ENCODE measurements at places on chromosomes 6 and 20.
A peak's percentile ranks its signal among the peaks of the same experiment; 100 is the strongest.

DNA sequence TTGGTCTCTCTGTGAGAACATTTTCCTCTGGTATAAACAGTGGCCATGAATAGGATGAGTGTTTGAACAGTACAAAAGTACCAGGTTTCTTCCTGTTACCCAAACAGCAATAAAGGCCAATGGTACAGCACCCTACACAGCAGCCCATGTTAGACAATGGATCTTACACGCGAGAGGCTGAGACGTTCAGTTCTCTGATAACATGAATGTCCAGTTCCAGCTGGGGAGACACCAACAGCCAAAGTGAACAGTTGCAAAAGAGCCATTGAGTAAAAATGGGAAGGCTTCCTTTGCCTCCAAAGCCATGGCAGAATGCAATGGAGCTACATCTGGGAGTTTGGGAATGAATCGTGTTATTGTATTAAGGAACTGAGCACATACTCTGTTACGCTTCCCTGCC lies 246.8 kb upstream of the SGK1 start:
- DNase-seq, result no peak
- no peaks in the 10 kb centered on the region for H3K27me3 ChIP-seq
- H3K36me3 ChIP-seq, result no peaks in the 10 kb centered on the region
- peaks cover 2% of the 10 kb centered on the region for H3K4me1 ChIP-seq
- no peak overlapping the region for H3K27ac ChIP-seq

DNA sequence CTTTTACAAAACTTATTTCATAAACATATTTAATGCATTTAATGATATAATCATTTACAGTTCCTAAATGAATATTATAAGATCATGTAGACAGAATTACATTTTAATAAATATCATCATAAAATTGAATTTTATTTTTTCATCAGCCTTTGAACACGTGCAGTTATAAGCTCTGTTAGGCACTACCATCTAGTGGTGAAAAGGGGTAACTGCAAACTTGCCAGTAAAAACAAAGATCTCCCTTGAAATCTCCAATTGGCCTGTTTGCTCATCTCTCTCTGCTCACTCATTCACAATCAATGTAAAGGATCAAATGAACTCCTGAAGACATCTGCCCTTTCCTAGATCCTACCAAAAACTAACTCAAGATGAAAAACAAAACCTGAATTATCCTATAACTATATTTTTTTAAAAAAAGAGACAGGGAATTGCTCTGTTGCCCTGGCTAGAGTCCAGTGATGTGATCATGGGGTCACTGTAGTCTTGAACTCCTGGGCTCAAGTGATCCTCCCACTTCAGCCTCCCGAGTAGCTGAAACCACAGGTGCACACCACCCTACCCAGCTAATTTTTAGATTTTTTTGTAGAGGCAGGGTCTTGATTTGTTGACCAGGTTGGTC lies 31.7 kb downstream of the SAMHD1 start:
- no peak overlapping the region for H3K27ac ChIP-seq
- H3K27me3 ChIP-seq, result no peaks in the 10 kb centered on the region
- H3K4me1 ChIP-seq, result no peaks in the 10 kb centered on the region
- no peak overlapping the region for H3K4me3 ChIP-seq

DNA sequence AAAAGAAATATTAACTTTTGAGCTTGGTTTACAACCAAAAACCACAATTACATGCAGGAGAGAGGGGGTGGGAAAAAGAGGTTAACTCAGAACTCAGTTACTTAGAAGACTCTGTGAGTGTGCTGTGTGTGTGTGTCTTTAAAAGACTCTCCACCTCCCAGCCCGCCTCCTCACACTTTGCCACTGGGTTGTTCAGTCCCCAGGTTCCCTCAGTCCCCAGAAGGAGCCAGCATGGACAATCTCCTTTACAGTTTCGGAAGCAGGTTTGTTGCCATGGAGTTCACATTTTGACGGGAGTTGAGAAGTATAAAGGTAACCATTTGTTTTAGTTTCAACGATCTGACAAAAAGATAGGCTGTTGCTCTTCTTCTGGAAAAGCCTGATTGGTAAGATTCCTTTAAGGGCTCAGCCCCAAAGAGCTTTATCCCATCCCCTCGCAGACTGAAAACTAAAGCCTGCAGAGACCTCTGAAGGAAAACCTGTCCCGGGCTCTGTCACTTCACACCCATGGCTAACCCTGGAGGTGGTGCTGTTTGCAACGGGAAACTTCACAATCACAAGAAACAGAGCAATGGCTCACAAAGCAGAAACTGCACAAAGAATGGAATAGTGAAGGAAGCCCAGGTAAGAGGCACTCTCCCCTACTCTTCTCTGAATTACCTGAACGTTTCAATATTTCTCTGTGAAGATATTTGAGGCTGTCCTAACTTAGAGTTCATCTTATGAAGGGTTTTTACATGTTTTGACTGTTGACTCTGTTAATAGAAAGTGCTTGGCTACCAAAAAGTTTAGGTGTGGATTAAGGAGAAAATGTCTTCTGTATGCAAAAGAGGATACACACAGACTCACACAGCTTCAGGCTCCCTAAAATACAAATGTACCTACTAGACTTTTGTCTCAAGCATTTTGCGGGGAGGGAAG lies at the start of gene SPTLC3:
Gene SPTLC3, plus strand, starts transcription at position 212 of the 921 bp plus-strand sequence. Its CDS starts 296 bp downstream, at position 508.
- no peaks in the 10 kb centered on the region for H3K27me3 ChIP-seq
- H3K4me1 ChIP-seq, result peaks cover 35% of the 10 kb centered on the region
- DNase-seq, result peak; percentile 0

DNA sequence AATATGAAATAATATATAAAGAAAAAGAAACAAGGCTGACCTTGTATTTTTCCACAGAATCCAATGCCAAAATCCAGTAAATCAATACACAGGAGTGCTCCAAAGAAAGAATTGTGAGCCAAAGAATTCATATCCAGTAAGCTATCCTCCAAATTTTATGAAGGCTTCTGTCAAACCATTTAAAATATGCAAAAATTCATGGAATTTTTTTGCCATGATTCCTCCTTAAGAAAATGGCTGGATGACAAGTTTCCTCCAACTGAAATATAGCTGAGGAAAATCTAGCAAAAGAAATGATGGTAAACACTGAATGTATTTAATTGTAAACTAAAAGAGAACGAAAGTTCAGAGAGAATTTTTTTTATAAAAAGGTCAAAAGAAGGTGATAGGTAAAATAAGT lies 290.3 kb downstream of the UBE3D start:
- DNase-seq, result no peak
- no peak overlapping the region for H3K27ac ChIP-seq
- no peaks in the 10 kb centered on the region for H3K27me3 ChIP-seq
- no peaks in the 10 kb centered on the region for H3K4me1 ChIP-seq
- H3K4me3 ChIP-seq, result no peak overlapping the region

DNA sequence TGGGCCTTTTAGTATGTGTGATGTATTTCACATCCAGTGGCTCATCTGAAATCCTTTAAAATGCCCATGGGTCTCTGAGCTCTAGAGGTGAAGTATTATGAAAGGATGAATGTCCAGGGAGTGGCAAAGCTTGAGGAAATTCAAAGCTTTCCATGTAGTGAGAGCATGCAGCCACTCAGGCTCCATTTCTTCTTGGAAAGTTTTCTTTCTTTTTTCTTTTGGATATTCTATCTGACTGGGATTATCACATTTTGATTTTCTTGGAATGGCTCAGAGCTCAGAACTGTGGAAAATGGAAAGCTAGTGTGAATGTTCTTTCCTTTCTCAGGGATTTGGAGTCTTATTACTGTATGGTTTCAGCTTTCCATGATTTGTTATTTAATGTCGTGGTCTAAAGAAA lies 397.4 kb downstream of the CD109 start:
- DNase-seq, result no peak
- no peaks in the 10 kb centered on the region for H3K36me3 ChIP-seq
- no peak overlapping the region for H3K27ac ChIP-seq
- no peaks in the 10 kb centered on the region for H3K4me1 ChIP-seq
- no peak overlapping the region for H3K4me3 ChIP-seq

GRCh38 chr6:30826961-30827342 lies 57.4 kb upstream of the DDR1 start:
- H3K4me3 ChIP-seq, result no peak overlapping the region
- no peak overlapping the region for H3K27ac ChIP-seq
- DNase-seq, result no peak

GRCh38 chr6:100382031-100382430 lies 82.7 kb downstream of the SIM1 start:
- no peak overlapping the region for H3K4me3 ChIP-seq
- no peaks in the 10 kb centered on the region for H3K4me1 ChIP-seq
- no peak for DNase-seq
- H3K27ac ChIP-seq, result no peak overlapping the region
- no peaks in the 10 kb centered on the region for H3K36me3 ChIP-seq

- DNase-seq, result no peak
- no peak overlapping the region for H3K27ac ChIP-seq
- H3K27me3 ChIP-seq, result no peaks in the 10 kb centered on the region
- no peak overlapping the region for H3K4me3 ChIP-seq
- peaks cover 6% of the 10 kb centered on the region for H3K4me1 ChIP-seq
Measured at GRCh38 chr6:142187209-142187608, 40.1 kb downstream of the VTA1 start.

DNA sequence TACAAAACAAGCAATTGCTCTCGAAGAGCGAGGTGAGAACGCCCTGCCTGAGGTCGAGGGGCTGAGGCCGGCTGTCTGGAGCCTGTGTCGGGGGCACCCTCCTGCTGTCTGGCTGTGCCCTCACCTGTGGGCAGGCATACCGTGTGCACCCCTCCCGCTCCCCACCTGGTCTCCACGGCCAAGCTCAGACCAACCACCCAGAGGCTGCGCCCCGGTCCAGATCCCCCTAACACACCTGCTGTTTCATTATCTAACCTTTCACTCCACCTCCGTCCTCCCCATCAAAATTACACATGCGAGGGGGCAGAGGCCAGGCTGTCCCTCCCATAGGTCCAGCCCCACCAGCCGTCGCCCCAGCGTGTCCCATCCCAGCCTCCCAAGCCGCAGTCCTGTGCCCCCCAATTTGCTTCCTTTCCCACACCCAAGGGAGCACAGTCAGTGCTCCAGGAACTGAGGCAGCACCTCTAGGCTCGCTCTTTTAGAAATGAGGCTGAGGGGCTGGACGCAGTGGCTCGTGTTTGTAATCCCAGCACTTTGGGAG lies 35.2 kb downstream of the NTSR1 start:
- peaks cover 2% of the 10 kb centered on the region for H3K36me3 ChIP-seq
- H3K27ac ChIP-seq, result peak overlapping the region; percentile 78
- H3K4me3 ChIP-seq, result no peak overlapping the region
- peaks cover 13% of the 10 kb centered on the region for H3K4me1 ChIP-seq
- H3K27me3 ChIP-seq, result peaks cover 19% of the 10 kb centered on the region

- no peak overlapping the region for H3K27ac ChIP-seq
- no peaks in the 10 kb centered on the region for H3K36me3 ChIP-seq
- no peaks in the 10 kb centered on the region for H3K4me1 ChIP-seq
- H3K4me3 ChIP-seq, result no peak overlapping the region
- no peak for DNase-seq
Measured at GRCh38 chr6:99364026-99364425, 14.6 kb upstream of the FAXC start.

DNA sequence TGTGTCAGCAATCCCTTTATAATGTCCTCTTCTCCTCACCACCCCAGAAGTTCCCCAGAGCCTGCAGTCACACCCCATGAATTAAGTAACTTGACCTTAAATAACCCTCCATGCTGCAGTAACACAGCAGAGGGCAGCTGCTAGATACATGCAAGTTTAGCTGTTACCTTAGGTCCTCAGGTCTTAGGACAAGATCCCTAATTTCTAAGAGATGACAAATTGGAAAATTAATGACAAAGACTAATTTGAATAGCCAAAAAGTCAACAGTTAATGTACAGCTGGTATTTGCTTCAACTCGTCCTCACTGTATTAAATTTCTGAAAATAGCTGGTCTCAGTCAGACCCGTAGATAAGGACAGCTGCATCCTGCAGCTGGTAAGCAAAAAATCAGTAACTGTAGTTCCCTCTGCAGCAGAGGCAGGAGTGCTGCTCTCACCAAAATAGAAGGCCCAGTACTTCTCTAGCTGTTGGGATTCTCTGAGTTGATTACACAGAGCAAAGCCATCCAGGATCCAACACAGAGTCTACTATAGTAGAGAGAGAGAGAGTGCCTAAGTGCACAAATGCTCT lies 62.4 kb downstream of the TNFRSF21 start:
- no peak overlapping the region for H3K4me3 ChIP-seq
- no peak for DNase-seq
- H3K27me3 ChIP-seq, result no peaks in the 10 kb centered on the region

DNA sequence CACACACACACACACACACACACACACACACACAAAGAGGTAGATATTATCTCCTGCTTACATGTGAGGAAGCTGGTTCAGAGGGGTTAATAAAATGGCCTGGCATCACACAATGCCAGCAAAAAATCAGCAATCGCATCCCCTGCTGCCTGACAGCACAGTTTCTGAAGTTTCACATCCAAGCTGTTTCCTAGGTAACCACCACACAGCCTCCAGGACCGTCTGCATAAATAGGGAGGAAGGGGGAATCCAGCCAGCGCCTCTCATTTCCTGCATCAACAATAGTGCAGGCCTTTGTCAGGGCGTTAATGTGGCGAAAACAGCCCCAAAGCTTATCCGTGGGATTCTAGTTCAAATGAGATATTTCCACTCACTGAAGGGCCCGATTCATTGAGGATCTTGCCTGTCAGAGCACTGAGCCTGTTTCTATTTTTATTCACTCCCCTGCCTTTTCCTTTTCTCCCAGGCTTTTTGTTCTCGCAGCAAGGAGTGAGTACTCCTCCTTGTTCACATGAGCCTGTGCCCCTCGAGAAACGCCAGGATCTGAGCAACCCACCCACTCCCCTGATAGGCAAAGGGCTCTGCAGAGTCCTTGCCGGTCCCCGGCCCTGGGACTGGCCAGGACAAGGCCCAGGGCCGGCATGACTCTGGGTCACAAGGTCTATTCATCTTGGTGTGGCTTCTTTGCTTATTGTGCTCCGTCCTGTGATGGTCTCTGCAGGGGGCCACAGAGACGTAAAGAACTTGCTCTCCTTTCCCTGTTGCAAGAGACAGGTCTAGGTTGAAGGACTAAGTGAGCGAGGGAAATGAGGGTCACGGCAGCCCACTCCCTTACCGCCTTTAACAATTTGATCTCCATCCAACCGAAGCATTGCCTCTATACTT lies 32.7 kb downstream of the TUBB2B start:
- no peak overlapping the region for H3K4me3 ChIP-seq
- H3K36me3 ChIP-seq, result no peaks in the 10 kb centered on the region
- H3K4me1 ChIP-seq, result no peaks in the 10 kb centered on the region
- peaks cover 5% of the 10 kb centered on the region for H3K27me3 ChIP-seq
- DNase-seq, result no peak

DNA sequence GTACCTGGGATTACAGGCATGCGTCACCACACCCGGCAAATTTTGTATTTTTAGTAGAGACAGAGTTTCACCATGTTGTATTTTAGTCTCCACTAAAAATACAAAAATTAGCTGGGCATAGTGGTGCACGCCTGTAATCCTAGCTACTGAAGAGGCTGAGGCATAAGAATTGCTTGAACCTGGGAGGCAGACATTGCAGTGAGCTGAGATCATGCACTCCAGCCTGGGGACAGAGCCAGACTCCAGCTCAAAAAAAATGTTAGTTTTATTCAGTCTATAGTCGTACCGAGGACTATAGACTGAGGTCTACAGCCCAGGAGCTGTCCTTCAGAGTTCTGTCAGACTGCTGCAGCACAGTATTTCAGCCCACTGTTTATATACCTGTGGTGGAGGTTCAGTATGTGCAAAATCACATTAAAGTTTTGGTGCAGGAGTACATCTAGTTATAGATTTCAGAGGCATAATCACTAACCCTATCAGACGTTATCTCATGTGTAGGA lies 3.6 kb upstream of the CASP8AP2 start:
- no peak for DNase-seq
- H3K4me1 ChIP-seq, result peaks cover 7% of the 10 kb centered on the region
- H3K36me3 ChIP-seq, result peaks cover 2% of the 10 kb centered on the region

- no peak for DNase-seq
- H3K27me3 ChIP-seq, result no peaks in the 10 kb centered on the region
- peak overlapping the region; percentile 15 for H3K27ac ChIP-seq
- peaks cover 23% of the 10 kb centered on the region for H3K36me3 ChIP-seq
Measured at GRCh38 chr6:683742-684440, 9.0 kb downstream of the EXOC2 start.

Data from stimulated activated naive B cell treated with anti-CD40 and anti-IgM and Interleukin-4, amounts not matched to agents 10 μg/mL and 1 μg/mL and 100 μg/mL, for 72 hours (primary cell).